ENCODE measurements at places on chromosomes 7 and 10.

DNA sequence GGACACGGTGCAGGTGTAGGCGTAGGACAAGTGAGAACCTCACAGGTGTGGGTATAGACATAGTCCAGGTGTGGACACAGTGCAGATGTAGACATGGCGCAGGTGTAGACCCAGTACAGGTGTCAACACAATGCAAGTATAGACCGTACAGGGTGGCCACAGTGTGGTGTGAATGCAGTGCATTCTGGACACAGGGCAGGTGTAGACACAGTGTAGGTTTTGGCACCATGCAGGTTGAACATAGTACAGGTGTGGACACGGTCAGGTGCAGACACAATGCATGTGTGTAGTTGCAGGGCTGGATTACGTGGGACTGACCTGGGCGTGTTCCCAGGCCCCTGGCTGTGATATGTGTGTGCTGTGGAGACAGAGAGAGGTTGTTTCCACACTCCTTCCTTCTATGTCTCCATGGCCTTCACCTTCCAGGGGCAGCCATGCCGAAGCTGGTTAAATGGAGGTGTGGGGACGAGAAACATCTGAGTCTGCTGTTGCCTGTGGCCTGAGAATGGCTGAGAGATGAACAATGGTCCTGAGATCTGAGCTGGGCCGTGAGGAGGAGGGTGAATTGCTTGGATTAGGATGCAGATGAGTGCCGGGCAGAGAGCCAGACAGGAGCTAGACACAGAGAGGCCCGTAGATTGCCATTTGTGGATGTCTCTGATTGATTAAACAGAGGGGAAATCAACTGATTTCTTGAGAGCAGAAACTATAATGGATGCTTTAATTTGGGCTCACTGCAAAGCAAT is 343.9 kb upstream of the SHH start:
- DNase-seq = no peak

GRCh38 chr7:159004411-159004810 is 140.3 kb downstream of the VIPR2 start:
- no peak for DNase-seq

GRCh38 chr10:3548076-3548475 is 236.9 kb downstream of the KLF6 start:
- no peak for DNase-seq

DNA sequence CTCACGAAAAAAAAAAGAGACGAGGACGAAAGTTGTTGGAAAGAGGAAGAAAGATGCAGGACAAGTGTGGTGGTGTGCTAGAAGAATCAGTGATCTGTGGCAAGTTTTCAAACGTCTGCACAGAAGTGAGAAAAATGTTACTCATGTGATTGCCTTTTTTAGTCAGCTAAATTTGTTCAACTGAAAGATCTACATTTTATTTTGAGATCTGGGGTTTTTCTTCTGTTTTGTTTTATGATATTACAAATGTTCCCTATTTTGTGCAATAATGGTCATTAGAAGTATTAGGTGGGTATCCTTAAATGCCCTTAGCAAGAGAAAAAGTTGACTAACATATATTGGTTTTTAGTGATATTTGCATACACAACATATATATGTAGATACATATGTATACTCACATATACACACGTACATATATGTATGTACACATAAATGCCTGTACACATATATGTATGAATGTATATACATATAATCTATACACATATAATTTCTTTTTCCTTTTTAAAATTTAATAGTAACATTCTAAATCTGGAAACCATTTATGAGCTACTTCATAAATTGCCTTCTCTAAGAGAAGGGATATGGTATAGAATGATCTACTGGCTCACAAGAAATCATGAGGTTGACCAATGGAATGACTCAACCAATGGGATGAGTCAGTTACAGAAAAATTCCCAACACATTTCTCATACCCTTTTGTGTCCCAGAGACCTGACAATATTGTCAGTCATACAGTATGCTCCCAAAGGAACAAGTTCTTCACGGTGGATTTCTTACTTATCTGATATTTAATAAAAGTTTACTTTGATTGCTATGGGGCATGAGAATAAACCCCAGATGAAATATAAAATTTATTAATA is 38.4 kb downstream of the SLC39A12 start:
- DNase-seq = no peak

DNA sequence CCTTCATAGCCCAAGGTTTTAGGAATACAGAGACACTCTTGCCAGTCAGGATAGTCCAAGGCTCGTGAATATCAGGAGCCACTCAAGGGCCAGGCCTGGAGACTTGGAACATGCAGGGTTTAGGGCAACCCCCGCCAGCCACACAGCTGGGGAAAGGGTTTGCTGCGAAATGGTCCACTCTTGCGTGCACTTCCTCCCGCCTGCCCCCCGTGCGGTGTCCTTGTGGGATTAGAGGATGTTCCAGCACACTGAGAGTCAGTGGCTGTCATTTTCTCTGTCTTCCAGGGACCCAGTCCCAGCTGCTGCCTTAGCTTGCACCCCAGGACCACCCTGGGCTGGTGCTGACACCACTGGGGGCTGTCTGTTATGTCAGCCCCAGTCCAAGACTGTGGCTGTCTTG is 38.5 kb downstream of the POR start:
- DNase-seq = no peak

- no peak for DNase-seq
These were observed 757.8 kb downstream of the INHBA start for GRCh38 chr7:40944981-40945585.

- no peak for DNase-seq
These were observed 45.1 kb downstream of the CUX1 start for GRCh38 chr7:101862280-101863220.

DNA sequence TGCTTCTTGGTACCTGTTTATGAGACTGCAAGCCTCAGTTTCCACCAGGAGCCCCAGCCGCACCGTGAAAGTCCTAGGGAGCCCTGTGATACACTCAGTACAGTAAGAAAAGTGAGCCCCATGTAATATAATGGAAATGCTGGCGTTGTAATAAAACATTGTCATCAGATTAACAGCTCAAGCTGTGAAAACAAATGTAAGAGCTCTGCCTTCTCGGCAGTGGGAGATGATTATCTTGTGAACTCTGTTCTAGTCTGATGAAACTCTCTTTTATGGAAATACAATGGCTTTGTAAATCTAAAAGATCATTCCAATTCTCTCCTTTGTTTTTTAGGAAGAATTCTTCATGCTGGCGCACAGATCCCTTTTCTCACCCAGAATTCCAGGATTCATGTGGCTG is 299.9 kb downstream of the ABCA13 start:
- DNase-seq = no peak

DNA sequence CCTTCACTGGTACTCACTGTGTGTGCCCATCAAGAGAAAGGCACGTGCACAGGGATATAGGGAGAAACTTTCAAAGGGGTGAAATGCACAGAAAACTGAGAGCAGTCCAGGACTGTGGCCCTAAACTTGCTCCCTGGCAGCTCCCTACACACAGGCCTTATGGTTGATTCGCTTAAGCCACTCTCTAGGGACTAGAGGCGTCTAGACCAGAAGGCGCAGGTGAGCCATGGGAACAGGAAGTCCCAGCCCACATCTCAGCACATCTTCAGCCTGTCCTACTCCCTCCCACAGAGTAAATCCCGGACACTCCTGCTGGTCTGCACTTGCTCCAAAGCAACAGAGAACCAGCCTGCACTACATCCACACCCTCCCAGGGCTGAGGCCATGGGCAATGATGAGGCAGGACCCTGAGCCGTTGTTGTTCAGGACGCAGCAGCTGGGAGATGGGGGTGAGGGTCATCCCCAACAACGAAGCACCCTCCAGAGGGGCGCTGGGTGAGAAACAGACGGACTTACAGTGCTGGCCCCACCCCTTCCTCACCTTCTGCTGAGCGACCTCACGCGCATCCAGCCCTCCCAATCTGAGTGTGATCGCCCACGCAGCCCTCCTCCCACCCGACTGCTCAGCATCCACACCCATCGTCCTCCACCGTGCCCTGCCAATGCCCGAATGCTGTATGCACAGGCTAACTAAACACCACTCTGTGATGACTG is 109.3 kb downstream of the TNS3 start:
- no peak for DNase-seq

DNA sequence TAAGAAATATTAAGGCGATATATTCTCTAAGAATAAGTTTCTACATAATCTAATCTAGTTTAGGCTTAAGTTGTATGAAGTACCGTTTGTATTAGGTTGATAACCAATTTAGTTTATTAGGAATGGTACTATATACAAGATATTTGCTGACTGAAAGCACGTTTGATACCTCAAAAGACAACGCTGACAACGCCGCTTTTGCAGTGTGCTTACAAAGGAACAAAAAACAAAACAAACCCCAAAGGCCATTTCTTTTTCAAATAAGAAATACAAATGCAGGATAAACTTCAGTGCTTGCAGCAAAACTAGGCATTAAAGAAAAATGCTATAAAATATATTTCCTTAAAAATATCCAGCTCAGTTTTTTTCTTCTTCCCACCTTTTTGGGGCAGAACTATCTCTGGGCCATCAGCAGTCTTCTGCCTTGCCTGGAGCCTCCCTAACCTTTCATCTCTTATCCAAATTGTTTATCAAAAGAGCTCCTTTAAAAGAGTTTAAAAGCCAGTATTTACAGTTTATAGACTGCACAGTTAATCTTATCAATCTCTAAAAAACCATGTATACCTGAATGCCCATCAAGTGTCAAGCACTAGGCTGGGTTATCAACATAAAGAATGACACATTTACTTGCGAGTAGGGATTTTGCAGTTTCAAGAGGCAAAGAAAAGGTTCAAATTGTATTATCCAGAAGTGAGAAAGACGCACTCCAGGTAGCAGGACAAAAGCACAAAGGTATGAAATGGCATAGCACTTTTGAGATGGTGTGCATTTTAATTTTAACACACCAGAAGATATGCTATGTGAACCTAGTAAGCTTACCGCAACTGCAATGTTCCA is 4.1 kb upstream of the KMT2E start:
- DNase-seq = peak; percentile 35

- no peak for DNase-seq
These were observed 166.7 kb downstream of the PTPN20 start for GRCh38 chr10:47077941-47078340.

- DNase-seq = no peak
These were observed 88.0 kb downstream of the MDFIC start for GRCh38 chr7:115009736-115010440.

GRCh38 chr10:659688-660141 is 29.8 kb downstream of the DIP2C start:
- peak; percentile 64 for DNase-seq

DNA sequence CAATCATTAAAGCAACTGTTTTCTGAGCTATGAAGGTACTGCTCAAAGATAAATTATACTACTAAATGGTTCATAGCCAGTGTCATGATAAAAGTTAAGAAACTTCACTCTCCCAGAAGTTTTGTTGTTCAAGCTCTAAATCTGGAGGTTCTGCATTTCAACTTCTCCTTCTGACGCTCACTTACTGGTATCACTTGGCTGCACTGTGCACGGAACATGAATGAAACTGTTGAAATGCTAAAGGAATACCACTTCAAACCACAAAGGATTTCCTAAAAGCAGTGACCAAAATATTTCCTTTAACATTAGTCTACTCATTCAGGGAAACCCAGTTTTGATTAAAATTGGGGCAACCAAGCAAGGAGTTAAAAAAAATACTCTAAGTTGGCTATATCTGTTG is 93.6 kb downstream of the UBE2H start:
- no peak for DNase-seq

- DNase-seq = no peak
These were observed 78.6 kb downstream of the CDH23 start for GRCh38 chr10:71475243-71475871.

DNA sequence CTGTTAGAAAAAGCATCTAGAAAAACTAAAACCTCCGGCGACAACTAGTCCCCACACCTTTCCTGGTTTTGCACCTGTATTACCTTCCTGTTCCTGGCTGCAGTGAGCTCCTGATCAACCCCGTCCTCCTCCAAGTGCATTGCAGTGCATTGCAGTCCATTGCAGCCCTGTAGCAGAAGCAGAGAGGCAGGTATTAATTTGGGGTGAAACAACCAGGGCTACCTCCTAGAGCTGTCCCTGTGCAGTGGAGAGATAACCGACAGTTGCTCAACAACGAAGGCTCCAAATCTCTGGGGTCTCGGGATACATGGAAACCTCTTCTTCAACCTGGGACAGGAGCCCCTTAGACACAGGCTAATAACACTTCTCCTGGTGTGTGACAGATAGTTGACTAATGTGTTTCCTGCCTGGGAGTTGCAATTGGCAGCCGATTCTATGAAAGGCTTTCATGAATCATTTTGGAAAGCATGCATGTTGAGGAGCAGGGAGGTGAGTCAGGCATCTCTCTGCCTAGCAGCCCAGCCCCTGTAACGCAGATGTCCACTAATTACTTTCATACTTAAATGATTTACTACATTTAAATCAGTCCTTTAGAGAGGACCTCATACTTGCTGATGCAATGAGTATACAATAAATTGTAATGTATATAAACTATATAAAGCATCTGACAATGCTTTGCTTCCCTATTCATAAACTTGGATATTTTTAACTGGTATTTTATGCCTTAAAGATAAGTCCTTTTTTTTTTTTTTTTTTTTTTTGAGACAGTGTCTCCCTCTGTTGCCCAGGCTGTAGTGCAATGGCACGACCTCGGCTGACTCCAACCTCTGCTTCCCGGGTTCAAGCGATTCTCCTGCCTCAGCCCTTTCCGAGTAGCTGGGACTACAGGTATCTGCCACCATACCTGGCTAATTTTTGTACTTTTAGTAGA is 59.0 kb downstream of the PRR15 start:
- DNase-seq = no peak

DNA sequence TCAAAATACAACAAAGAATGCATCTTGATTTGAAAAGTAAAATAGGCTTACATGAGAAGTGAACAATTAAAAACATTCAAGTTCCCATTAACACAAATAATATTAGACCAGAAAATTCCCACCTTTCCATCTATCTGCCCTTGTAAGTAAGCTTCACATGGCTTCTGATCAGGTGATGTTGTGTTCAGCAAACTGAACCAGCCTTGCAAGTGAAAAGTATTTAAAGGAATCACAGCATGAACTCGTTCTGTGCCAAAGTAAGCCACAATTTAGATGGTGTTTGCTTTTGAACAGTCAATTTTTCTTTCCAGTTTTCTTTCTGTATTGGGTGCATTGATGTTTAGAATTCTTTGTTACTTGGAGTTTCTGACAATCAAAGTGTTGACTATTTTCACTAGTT is 347.9 kb downstream of the TNS3 start:
- no peak for DNase-seq

DNA sequence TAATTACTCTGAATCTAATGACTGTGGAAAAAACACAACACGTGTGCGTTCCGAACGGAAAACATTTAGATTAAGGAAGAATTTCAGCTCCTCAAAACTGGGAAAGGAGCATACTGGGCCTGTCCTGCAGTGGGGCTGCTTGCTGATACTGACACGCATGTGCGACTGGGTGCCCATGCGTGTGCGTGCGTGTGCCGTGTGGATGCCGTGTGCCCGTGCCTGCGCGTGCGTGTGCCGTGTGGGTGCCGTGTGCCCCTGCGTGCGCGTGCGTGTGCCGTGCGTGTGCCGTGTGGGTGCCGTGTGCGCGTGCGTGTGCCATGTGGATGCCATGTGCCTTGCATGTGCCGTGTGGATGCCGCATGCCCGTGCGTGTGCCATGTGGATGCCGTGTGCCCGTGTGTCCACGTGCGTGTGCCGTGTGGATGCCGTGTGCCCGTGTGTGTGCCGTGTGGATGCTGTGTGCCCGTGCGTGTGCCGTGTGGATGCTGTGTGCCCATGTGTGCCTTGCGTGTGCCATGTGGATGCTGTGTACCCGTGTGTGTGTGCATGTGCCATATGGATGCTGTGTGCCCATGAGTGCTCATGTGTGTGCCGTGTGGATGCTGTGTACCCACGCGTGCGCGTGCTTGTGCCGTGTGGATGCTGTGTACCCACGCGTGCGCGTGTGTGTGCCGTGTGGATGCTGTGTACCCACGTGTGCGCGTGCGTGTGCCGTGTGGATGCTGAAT is 28.2 kb downstream of the PWWP2B start:
- no peak for DNase-seq
